ENCODE measurements at places on chromosomes 13 and 19.

- DNase-seq: no peak
Observed at GRCh38 chr13:48773531-48774275, 120.0 kb downstream of the CYSLTR2 start.

DNA sequence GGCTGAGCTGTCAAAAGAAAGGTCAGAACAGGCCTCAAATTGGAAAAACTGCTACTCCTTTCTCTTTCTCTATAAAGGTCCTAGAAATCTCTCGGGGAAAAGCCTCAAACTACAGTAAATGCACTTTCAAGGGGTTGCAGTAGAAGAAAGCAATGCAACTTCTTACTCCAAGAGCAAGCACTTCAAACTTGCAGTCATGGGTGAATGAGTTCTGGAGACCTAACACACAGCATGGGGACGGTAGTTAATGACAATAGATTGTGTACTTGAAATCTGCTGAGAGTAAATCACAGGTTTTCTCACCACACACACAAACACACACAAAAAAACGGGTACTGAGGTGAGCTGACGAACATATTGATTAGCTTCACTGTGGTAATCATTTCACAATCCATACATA is 11.8 kb downstream of the TUBGCP3 start:
- DNase-seq: no peak

DNA sequence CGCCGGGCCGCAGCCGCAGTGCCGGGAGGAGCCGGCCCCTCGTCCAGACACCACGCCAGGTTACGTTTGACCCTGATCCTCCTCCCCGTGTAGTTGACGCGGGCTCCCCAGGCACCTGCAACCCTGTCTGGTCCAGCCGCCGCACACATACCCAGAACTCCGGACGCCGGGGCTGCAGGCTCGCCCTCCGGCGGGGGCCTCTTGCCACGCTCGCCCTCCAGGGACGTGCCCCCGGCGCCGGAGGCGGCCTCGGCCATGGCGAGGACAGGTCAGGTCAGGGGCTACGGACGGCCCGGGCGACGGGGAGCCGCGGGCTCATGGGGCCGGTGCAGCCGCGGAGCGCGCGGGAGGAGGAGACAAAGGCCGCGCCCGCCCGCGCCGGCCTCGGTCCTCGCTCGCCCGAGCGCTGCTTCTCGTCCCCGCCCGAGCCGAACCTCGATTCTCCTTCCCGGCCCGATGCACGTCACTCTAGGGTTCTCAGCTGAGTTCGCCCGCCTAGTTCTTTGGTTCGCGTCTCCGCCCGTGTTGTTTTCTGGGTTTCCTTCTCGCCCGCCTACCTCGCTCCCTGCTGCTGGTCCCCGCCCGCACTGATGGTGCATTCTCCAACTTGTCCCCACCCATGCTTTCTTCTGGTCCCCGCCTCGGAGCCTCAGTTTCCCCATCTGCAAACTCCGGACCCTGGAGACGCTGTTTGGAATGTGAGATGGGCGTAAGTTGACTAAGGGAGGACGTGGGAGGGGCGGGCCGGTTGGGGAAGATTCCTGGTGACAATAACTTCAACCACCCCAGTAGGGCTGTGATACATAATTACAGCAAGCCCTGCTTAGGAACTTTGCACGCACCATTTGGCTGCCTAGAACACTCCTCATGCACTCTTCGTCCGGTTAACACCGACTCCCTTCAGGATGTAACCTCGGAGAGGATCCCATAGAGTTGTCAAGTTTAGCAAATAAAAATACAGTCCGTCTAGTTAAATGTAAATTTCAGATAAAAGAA is at the start of gene ANO8:
Gene ANO8 (minus strand): TSS at position 442 of the 996 bp plus-strand sequence. CDS start 185 bp downstream, at position 257.
- peak; percentile 94 for DNase-seq

- no peak for DNase-seq
Observed at GRCh38 chr19:29666578-29667386, 1.5 kb downstream of the PLEKHF1 start.

- no peak for DNase-seq
Observed at GRCh38 chr13:102830646-102831045, 15.2 kb upstream of the ERCC5 start.

- DNase-seq: no peak
Observed at GRCh38 chr13:112984954-112985802, 16.2 kb downstream of the MCF2L start.

DNA sequence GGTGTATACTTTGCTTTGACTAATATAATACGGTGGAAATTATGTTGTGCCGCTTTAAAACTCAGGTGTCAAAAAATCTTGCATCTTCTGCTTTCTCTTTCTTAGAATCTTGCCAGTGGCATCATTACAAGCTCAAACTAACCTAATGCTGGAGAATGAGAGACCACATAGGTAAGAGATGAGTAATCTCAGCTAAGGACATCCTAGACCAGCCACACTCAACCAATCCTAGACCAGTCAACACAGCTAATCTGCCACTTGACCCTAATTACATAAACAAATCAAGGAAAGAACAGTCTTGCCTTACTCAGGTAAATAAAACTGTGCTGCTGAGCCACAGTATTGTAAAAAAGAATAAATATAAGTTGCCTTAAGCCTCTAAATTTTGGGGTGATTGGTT is 1323.9 kb upstream of the SPRY2 start:
- DNase-seq: no peak

DNA sequence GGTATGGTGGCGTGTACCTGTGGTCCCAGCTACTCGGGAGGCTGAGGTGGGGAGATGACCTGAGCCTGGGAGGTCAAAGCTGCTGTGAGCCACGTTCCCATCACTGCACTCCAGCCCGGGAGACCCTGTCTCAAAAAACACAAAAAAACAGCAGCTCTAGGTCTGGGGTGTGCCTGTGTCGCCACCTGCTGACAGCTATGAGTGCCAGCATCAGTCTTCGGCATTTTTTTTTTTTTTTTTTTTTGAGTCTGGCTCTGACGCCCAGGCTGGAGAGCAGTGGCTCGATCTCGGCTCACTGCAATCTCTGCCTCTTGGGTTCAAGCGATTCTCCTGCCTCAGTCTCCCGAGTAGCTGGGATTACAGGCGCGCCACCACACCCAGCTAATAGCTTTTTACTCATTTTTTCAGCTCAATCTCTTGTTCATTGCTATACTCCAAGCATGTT is 10.1 kb downstream of the AP2S1 start:
- peak; percentile 29 for DNase-seq

GRCh38 chr13:23292586-23292985 is 111.8 kb downstream of the SGCG start:
- no peak for DNase-seq

GRCh38 chr19:6589711-6590257 is 1.2 kb downstream of the CD70 start:
- no peak for DNase-seq

DNA sequence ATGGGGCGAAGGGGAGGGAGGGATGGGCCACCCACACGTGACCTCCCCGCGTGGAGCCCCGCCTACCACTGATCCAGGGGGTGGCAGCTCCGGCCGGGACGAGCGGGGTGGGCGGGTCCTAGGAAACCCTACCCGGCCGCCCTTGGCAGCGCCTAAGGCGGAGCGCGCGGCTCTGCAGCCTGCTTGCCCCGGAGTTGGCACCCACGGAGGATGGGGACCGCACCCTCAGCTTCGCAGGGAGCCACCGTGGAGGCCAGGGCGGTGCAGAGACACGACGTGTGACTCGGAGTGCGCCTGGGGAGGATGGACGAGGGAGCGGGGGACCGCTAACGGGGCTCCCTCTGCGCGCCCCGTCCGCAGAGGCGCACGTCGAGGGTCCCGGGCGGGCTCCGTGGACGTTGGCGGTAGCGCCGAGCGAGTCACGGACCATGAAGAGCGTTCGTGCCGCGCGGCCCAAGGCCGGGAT is at the start of gene RGS9BP:
Gene RGS9BP (plus strand): TSS at position 129 of the 466 bp plus-strand sequence. CDS start 416 bp downstream, outside the sequence.
- DNase-seq: peak; percentile 58

DNA sequence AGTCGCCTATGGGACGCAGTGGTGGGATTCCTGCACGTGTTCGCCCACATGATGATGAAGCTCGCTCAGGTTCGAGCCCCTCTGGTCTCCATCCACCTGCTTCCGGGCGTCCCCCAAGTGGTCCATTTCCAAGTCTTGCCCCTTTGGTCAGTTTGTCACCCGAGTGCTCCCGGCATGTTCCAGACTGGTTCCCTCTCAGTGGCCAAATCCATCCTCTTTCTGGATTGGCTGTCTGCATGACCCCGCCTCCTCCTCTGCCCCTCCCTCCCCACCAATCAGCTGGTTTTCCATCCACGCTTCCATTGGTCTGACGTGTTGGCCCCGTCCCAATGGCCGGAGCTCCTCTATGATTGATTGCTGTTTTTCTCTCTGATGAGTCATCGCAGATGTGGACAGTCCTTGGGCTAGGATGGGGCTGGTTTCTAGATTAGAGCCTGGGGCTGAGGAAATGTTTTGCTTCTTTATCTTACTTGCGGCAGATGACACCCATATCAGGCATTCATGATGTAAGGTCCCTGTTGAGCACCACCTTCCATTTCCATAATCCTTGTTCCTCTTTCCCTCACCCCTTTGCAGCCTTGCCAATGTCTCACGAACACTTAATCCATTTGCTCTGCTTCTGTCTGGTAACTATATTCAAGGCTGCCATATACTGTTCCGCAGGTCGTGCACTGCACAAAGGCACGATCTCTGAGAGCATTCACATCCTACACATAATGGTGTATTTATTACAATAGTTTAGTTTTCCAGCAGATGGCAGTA is 73.8 kb downstream of the MAP4K1 start:
- DNase-seq: no peak

DNA sequence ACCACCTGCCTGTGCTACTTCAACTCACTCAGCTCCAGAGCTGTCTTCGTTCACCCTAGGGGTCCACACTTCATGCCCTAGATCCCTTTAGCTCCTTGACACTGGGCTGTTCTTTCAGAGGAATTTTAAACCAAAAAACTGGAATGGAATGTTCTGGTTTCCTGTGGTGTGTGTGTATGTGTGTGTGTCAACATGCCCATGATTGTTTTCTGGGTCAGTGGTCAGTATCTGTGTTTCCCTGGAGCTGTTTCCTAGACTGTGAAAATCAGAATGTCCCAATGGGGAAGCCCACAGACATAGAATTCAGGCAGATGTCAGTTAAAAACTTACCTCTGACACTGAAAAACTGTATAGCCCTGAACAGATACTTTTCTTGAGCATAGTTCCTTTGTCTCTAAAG is 1.3 kb downstream of the PMIS2 start:
- DNase-seq: no peak

DNA sequence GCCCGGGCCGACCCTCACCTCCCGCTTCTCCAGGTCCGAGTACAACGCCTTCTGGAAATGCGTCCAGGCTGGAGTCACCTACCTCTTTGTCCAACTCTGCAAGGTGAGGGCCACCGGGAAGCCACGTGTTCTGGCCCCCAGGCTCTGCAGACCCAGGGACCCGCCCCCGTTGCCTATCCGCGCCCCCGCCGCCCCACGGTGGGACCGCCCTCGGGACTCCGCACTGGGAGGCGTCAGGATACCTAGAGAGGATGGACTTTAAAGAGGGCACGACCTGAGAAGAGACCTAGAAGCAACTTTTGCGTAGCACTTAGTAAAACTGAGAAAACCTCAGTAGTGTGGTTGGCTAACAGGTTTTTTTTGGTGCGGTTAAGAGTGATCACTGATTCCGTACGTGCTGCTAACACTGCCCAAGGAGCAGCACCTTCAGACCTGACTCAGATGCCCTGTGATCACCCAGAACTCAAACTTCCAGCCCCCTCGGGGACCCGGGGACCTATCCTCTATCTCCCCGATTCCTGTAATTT is 492 bp downstream of the TMEM147 start:
- DNase-seq: no peak

DNA sequence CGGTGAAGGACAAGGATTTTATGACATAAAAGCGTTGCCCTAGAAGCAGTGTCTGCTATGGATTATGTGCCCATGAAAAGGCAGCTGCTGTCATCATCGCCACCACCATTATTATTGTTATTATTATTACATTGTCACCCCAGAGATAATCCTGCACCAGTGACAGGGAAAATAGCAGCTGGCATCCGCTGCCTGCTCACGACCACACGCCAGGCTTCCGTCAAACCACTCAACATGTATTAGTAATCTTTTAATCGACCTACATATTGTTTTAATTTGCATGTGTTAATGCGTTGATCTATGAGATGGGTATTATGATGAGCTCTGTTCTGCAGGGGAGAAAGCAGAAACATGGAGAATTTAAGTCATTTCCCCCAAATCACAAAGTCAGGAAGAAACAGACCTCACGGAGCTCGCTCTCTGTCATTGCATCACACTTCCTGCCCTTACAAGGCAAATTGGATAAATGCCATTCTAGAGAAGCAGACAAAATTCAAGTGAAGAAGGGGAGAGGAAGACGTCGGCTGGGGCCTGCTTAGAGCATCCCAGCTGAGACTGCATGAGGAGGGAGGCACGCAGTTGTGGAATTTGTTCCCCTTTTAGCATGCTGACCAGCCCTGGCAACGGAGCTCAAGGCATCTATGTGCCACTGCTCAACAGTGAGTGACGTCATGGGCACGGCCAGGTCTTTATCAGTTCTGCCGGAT is at the start of gene FFAR3:
Gene FFAR3 (plus strand): TSS at position 594 of the 707 bp plus-strand sequence. CDS start 431 bp downstream, outside the sequence.
- no peak for DNase-seq

GRCh38 chr13:45196096-45196495 is 4.7 kb downstream of the KCTD4 start:
- DNase-seq: no peak

- no peak for DNase-seq
Observed at GRCh38 chr13:37385956-37386670, 212.5 kb downstream of the POSTN start.

GRCh38 chr19:30856376-30856775 is 484.2 kb downstream of the ZNF536 start:
- no peak for DNase-seq

DNA sequence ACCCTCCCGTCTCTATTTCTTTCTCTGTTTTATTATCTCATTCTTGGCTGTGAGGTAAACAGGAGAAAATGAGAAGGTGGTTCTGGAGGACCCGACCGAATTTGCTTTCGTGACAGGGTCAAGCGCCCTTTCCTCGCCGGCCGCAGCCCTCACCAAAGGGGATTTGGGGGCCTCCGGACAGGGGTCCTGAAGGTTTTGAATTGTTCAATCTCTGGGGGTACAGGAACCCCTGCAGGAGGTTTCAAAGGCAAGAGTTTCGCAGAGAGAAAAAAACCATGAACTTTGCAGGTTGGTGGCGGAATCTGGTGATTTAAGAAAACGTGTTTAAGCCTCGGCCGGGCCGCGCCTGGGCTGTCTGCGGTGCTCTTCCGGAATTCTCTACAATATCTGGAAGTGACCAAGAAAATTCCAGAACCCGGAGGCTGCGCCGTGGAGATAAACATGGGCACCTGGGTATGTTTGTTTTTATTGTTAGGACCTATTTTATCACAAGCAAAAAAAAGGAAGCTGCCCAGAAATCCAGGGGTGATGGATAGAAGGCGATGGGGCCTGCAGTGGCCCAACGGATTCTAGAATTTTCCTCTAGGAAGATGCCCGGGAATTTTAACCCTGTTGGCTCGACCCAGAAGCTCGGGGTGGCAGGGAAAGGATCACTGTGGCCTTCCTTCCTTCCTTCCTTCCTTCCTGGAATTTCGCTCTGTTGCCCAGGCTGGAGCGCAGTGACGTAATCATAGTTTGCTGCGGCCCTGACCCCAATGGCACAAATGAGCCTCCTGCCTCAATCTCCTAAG is 14.2 kb upstream of the PTBP1 start:
- DNase-seq: no peak

- DNase-seq: peak; percentile 64
Observed at GRCh38 chr19:42198676-42199439, 18.6 kb downstream of the DEDD2 start.

Measured in T follicular helper cell (primary cell).